ENCODE measurements at places on chromosomes 2 and 18. TPM values are rescaled to one million over a fixed set of nuclear protein-coding genes. Genes with fewer than 3 reads are reported as not detected.

- DNase-seq, result no peak
These were observed 64.0 kb downstream of the TNFRSF11A start for GRCh38 chr18:62388855-62389760.

DNA sequence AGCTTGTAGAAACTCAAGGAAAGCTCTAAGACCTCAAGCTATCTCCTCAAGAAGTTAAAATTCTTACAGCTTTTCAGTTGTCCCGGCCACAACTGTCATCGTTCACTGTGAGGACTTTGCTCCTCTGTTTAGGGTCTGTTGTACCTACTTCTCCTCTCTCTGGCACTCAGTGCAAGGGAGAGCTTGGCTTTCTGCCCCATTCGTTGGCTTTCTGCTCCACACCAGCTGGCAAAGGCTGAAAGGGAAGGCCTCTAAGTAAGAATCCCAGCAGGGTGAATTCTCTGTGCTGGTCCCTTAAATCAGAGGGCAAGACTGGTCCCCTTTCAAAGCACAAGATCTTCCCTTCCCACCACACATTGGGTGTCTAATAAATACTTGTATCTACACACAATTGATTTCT, 17.3 kb downstream of the ZBTB7C start:
- no peak for DNase-seq

Gene B4GALT6
- 2.6 TPM for total RNA-seq

- no peak for DNase-seq
These were observed 25.4 kb downstream of the BOLL start for GRCh38 chr2:197759625-197760292.
